ENCODE measurements at places on chromosomes 13 and 19. TPM values are rescaled to one million over a fixed set of nuclear protein-coding genes. Genes with fewer than 3 reads are reported as not detected.
A peak's percentile ranks its signal among the peaks of the same experiment; 100 is the strongest.

The TBC1D4 gene
- total RNA-seq, result 96.8 TPM

The ZNF135 gene
- total RNA-seq, result 1.6 TPM

The CEACAM8 gene
- total RNA-seq, result not detected

DNA sequence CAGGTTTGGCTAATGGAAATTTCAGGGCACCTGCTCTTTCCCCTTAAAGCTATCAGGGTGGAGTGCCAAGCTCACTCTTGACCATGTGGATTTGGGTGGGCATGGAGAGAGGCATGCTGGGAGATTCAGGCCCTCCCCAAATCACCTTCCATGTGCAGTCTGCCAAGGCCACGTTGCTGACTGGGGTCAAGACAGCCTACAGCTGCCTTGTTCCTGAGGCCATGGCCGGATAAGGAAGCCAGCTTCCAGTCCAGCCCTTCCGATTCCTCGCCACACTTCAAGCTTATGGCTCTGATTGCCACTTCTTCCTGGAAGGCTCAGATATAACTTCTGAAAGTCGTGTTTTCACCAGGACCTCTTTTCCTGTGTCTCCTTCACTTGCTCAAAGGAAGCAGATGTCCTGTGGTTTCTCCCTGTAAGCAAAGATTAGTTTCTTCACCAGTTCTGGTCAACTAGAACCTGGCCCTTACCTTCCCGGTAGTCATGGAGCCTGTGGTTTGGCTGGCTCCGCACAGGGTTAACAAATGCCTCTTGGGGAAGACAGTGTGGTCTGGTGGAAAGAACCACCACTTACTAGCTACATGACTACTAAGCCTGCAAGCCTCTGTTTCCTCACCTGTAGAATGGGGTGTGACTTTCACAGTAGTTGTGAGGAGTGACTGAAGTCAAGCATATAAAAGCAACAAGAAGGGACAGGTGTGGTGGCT is 16.1 kb upstream of the TPT1 start:
- no peak for DNase-seq

DNA sequence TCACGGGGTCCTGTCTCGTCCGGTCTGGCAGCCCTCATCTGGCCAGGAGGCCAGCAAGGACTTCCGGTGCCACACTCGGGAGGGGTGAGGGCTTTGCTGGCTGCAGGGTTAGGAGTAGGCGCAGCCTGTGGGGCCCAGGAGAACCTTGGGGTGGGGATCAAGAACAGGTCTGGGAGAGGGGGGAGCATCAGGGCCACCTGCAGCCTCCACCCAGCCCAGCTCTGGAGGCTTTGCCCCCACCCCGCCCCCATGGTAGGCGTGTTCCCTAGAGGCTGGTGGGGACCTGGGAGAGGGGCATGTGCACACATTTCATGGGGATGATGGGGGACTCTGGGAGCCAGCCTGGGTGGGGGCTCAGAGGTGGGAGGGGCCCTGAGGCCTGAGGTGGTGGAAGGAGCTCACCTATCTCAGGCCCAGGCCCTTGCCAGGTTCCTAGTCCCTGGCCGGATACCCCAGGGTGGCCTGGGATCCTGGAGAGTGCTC is 23.3 kb downstream of the WTIP start:
- DNase-seq, result no peak

DNA sequence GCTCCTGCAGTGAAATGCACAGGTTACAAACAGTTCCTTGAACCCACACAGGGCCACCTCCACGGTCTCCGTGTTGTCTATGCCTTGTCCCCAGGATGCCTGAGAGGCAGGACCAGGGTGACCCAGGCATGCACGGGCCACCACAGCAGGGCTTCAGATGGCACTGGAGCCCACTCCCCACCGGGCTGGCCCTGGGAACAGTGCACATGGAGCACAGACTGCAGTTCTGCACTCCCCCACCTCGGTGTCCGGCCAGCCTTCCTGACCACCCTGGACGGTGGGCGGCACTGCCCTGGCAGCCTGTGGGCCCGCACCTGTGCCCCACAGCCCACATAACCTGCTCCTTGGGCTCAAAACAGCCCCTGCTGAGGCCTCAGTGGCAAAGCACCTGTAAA is 14.3 kb upstream of the SLC35E1 start:
- DNase-seq, result no peak

GRCh38 chr19:51219307-51219706 is 5.6 kb upstream of the CD33 start:
- no peak for DNase-seq

DNA sequence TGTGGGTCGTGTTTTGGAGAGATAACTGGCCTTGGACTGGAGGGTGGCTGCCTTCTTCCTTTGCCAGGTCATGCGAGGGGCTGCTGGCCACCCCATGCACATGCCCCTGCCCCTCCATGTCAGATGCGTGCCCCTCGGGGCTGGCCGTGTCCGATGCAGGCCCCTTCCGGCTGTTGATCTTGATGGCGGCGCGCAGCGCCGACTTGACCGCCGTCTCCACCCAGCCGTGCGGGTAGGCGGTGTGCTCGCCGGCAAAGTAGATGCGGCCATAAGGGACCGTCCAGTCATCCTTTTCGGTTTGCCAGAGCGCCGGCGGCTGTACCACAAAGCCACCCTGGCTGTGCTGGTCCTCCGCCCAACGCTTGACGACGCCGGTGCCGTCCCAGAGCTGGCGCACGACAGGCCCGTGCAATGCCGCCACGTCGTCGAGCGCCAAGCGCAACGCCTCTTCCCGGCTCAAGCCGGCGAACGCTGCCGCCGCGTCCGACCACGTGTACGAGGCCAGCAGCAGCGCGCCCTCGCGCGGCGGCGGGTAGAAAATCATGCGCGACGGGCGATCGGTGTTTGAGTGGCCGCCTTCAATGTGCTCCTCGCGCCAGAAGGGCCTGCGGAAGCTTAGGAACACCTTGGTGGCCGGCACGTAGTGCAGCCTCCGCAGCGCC is 6.9 kb downstream of the IL4I1 start:
- peak; percentile 82 for DNase-seq

Data from psoas muscle (tissue), 8 donors.